ENCODE measurements at places on chromosomes 7 and 10. TPM values are rescaled to one million over a fixed set of nuclear protein-coding genes. Genes with fewer than 3 reads are reported as not detected.

DNA sequence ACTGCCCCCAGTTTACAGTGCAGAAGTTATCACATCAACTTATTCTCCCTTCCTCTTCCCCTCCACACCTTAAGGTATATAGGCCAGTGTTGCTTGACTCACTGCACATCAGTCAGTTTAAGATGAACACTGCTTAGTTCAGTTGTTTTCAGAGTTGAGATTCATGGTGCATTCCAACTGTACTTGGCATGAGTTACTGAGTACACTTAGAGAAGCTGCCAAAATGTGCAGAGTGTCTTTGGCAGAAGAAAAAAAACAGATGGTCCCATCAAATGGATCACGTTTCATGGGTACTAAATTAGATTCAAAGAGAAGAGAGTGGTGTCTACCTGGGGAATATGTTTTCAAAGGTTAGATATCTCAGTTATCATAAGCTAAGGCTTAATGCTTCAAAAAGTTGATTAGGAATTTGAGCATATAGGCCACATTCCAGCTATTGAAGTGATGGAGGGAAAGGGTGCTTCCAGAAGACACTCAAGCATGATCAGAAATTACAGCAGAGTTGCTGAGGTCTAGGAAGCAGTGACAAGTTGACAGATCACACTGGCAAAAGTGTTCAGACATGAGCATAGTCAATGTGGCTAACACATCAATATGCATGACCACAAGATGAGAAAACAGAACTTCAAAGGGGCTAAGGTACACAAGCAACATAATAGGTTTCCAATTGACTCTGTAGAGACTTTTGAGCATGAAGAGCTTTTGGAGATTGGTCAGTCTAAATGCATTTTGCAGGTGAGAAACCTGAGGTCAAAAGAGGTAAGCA lies 579.2 kb upstream of the CELF2 start:
- DNase-seq = no peak

- DNase-seq = no peak
Measured at GRCh38 chr10:100534726-100535125, 1.0 kb upstream of the HIF1AN start.

- DNase-seq = no peak
Measured at GRCh38 chr7:83599131-83599530, 49.8 kb downstream of the SEMA3E start.

The ZNF727 gene
- 0.30 TPM for total RNA-seq

DNA sequence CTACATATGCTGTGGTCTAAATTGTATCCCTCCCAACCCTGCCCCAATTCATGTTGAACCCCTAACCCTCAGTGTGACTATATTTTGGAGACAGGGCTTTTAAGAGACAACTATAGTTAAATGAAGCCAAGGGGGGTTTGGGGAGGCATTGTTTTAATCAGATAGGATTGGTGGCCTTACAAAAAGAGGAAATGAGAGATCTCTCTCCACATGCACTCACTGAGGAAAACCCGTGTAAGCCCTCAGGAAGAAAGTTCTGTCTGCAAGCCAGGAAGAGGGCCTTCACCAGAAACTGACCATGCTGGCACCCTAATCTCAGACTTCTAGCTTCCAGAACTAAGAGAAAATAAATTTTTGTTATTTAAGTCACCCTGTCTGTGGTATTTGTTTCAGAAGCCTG lies 276.7 kb downstream of the KIF20B start:
- DNase-seq = no peak

GRCh38 chr10:127991543-127992255 lies 84.8 kb downstream of the PTPRE start:
- DNase-seq = no peak

DNA sequence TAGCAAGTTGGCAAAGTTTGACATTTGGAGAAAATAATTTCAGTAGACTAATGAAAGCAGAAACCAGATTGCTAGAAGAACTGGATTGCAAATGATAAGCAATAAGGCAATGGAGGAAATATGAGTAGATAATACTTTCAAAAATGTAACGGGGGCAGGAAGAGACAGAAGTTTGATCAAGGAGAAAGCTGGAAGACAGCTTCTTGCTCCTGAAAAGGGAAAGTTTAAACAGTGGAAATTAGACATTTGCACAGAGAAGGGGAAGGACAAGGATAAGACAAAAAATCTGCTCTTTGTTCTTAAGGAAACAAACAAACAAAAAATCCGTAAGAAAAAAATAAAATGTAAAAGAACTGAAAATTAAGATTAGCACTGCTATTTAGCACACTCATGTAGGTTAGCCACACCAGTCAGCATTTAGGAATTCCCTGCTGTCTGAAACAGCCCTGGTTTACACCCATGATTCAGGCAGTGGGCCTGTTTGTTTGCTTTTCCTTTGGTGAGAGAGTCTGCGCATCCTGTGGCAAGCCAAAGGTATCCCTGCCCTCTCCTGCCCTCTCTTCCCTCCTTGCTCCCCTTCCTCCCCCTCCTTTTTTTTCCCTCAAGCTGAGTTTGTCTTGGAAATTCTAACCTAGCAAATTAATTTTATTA lies 104.3 kb upstream of the CAV2 start:
- DNase-seq = no peak

The IDI2 gene
- not detected for total RNA-seq

DNA sequence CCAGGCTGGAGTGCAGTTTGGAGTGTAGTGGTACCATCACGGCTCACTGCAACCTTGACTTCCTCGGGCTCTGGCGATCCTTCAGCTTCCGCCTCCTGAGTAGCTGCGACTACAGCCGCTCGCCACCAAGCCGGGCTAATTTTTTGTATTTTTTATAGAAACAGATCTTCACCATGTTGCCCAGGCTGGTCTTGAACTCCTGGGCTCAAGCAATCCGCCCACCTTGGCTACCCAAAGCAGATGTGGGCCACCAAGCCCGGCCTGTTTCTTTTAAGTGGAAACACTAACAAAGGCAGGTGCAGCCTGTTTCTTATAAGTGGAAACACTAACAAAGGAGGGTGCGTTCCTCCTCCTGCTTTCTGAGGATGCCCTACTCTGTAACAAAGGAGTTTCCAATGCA lies 18.2 kb downstream of the PRF1 start:
- DNase-seq = no peak

DNA sequence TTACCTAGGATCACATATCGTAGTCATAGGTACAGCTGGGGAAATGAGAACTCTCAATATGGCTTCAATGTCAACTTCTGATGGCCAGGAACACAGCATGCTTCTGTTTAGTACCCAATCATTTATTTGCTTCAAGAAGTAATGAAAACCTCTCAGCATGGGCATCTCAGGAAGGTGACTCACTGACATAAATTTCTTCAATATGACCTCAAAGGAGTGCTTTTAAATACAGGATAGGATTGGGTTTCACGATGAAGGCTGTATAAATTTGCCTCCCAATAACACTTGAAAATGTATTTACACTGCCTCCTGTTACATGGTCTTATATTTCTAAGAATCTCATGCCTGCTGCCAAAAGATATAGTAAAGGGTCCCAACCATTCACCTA lies 15.1 kb downstream of the ITGA8 start:
- DNase-seq = no peak

DNA sequence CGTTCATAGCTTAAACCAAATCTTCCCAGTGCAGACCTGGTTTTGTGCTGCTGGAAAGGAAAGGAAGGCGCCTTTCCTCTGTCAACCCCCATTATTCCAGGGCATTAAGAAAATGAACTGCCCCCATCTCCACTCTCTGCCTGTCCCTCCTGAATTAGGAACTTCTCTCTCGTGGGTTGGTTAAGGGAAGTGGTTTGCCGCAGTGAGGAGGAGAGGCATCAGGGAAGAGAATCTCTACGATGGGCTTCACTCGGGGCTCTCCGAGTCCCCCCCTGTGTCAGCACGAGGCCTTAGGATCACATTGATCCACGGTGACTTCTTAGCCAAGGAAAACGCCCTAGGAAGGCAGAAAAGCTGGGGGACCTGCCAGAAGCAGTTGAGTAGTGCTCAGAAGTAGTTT lies 53.9 kb upstream of the LYZL2 start:
- no peak for DNase-seq

GRCh38 chr10:4498711-4499251 lies 327.2 kb upstream of the AKR1E2 start:
- DNase-seq = peak; percentile 93

DNA sequence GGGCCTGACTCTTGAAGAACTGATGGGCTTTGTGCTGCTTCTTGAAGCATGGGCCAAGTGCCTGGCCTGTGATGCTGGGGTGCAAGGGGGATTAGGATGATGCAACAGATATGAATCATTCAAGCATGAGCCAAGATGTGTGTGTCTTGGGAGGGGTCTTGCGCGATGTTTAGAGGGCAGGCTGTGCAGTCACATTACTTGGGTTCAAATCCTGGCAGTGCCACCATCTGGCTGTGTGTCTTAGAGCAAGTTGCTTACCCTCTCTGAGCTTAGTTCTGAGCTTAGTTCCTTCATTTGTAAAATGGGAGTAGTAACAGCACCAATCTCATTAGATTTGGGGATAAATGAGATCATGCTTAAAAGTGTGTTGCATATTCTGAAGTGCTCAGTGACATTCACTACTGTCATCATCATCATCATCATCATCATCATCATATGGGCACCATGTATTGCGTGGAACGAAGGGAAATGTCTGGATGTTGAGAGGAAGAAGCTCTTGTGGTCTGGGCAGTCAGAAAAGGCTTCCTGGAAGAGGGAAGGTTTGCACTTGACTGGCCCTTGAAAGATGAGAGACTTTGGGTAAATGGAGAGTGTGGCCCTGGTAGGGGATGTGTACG lies 9.3 kb downstream of the UNC5B start:
- DNase-seq = no peak

The SEMA3D gene
- total RNA-seq = 72.6 TPM

The CLDN3 gene
- 0.20 TPM for total RNA-seq

The ARHGEF35 gene
- 10.3 TPM for total RNA-seq

- DNase-seq = no peak
Measured at GRCh38 chr7:100023526-100023925, 8.1 kb downstream of the ZKSCAN1 start.

The PAX2 gene
- total RNA-seq = not detected

GRCh38 chr10:63758080-63758479 lies 236.9 kb downstream of the REEP3 start:
- peak; percentile 18 for DNase-seq

The BCL7B gene
- total RNA-seq = 8.5 TPM

DNA sequence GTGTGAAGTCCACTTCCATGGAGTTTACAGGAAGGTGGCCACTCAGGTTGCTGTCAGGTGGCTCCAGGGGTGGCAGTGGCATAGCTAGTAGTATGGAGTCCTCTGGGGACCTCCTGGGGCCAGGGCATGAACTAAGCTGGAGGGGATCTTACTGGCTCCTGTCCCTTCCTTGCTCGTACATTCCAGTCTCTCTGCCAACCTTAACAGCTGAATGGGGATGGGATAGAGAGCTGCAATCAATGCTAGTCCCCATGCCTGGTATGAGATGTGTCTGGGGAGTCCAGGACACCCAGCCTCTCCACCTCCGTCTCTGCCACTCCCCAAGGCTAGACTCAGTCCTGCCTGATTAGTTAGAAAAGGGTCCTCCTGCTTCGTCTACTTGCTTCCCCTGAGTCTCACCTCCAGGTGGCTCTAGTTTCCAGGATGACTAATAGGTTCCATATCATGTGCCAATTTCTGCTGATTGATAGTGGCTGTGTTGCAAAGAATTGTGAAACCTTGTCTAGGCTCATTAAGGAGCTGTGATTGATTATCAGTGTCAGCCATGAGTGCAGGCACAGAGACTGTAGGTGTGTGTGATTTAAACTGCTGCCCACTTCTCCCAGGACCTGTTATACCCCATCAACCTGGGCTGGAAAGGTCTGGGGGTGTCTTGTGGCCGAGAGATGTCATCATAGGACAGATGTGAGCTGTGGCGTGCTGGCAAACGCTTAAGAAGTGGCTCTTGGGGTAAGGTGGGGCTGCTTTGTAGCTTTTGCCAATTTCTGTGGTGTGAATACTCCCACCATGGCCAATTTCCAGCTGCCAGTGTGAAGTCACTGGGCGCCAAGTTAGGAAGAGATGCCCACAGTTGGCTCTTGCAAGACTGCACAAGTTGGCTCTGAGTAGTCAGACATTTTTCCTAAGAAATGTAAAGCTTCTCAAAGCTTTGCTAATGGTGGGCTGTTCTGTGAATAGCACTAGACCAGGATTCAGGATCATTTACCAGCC lies 59.8 kb downstream of the COL13A1 start:
- peak; percentile 73 for DNase-seq

- no peak for DNase-seq
Measured at GRCh38 chr7:41769162-41769561, 66.3 kb upstream of the INHBA start.

DNA sequence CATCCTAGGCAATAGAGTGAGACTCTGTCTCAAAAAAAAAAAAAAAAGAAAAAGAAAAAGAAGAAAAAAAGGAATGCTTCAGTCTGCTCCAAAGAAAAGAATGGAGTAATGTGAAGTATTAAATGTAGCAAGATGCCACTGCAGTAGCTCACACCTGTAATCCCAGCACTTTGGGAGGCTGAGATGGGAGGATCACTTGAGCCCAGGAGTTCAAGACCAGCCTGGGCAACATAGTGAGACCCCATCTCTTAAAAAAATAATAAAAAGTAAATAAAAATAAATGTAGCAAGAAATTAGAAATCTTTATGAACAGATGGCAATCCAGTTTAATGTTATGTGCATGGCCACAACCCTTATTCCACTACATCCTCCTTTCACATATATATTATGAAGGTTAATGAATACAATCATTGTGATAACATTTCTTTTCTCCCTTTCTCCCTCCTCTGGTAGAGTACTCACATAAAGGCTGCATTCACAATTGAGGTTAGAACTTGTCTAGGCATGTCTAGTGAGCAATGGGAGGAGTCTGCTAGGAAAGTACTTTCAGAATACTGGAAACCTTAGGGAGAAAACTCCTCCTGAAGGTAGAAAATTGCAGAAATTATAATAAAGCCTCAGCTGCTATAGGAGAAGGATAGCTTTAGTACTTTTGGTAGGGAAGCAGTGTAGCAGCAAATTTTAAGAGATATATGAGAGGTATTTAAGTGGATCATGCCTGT lies 20.4 kb downstream of the KLLN start:
- no peak for DNase-seq

DNA sequence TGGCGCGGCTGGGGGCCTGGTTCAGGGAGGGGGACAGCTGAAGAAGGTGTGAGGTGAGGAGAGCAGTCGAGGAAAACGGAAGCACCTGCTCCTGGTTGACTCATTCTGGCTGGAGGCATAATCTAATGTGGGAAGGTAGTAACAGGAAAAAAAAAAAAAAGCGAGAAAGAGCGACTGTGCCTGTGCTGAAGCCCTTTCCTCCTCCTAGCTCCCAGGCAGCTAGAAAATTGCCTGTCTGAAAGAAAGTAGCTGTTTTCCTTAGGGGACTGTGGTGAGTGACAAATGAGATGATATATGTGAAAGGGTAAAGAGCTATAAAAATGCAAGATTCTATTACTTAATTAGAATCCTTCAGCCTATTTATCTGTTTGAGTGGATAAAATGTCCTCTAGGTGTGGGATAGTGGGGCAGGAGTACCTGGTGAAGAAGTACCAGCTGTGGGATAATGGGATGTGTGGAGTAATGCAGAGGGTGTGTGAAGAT lies 4.9 kb upstream of the MEST start:
- peak; percentile 12 for DNase-seq

DNA sequence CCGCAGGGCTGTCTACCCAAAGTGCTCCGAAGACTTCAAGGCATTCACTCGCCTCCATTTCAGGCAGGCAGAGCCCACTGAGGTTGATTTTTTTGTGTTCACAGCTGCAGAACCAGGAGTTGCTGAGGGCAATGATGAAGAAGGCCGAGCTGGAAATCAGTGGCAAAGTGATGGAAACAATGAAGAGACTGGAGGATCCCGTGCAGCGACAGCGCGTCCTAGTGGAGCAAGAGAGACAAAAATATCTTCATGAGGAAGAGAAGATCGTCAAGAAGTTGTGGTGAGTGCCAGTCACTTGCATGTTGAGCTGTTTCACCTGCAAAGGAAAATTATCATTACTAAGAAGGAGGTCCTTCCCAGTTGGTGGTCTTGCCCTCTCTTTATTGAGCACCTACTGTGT lies 210.5 kb downstream of the ARHGAP21 start:
- peak; percentile 23 for DNase-seq
